Stimulated activated CD8-positive, alpha-beta memory T cell treated with anti-CD3 and anti-CD28 coated beads, Interleukin-4, amount 100 ng/mL, for 1 hour (primary cell): ENCODE measurements at places on chromosomes 12 and 14.
A peak's percentile ranks its signal among the peaks of the same experiment; 100 is the strongest.

GRCh38 chr12:129790331-129790730 lies 113.5 kb downstream of the TMEM132D start:
- no peak for DNase-seq

GRCh38 chr12:68557011-68557730 lies 53.5 kb upstream of the RAP1B start:
- no peak for DNase-seq

- no peak for DNase-seq
Measured at GRCh38 chr12:127162902-127163301, 1104.1 kb upstream of the TMEM132C start.

GRCh38 chr12:109482894-109483293 lies 5.5 kb downstream of the UBE3B start:
- no peak for DNase-seq

GRCh38 chr12:51589060-51589459 lies 2.0 kb upstream of the SCN8A start:
- DNase-seq, result no peak

GRCh38 chr14:94568186-94568585 lies 6.9 kb downstream of the SERPINA4 start:
- DNase-seq, result no peak

GRCh38 chr12:106301611-106302321 lies 767 bp upstream of the TCP11L2 start:
- peak; percentile 35 for DNase-seq
